ENCODE measurements at places on chromosomes 4 and X.

DNA sequence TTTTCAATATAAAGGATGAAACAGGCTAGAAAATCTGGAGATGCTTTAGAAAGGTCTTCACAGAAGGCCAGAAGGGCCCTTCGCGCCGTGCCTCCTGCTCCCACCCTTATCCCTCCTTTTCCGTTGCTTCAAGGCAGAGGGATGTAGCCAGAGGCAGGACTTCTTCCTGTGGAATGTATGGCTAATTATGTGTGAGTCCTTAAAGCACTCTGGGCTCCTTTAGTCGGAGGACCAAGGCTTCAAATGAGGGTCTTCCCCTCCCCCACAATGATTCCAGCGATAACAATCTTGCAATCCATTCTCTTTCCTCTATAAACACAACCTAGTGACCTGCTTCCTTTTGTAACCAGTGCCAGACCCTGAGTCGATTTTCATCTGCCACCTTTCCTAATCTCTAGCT is 103.5 kb downstream of the GPC3 start:
- no peak for DNase-seq

DNA sequence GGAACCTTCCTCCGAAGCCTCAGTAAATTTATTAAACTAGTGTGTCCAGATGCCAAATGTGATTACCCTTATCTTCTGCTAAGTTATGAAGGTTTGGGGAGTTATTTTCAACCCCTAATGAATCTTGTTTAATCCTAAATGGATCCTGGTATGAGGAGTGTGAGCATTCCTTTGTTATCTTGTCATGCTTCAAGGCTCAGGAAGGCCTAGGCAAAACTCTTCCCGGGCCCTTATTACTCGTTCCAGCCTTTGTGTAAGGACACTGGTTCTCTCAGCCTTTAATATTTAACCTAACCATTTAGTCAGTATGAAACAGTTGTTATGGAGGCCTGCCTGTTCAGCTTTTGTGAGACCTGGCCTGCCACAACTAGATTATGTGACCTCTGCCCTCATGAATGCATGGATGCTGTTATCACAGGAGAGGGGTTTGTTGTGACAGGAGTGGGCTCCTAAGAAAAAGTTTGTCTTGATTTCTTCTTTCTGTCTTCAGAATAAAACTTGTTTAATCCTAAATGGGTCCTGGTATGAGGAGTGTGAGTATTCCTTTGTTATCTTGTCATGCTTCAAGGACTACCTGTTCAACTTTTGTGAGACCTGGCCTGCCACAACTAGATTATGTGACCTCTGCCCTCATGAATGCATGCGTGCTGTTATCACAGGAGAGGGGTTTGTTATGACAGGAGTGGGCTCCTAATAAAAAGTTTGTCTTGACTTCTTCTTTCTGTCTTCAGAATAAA is 181.7 kb downstream of the SLC39A8 start:
- DNase-seq: no peak

DNA sequence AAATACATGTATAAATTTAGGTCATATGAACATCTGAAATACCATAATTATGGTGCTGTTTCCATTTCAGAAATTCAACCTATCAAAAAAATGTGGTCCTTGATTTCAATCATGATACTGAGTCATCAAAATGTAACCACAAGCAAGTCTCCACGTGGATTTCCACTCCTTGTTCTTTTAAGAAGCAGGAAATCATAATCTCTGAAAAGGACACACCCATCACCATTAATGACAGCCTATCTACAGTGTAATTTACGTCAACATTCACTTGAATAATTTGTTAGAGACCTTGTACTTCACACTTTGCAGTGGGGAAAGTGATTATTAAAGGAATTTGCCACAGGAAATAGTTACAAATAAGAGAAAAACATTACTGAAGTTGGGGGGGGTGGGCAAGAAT is 17.7 kb upstream of the SLC7A11 start:
- DNase-seq: no peak

DNA sequence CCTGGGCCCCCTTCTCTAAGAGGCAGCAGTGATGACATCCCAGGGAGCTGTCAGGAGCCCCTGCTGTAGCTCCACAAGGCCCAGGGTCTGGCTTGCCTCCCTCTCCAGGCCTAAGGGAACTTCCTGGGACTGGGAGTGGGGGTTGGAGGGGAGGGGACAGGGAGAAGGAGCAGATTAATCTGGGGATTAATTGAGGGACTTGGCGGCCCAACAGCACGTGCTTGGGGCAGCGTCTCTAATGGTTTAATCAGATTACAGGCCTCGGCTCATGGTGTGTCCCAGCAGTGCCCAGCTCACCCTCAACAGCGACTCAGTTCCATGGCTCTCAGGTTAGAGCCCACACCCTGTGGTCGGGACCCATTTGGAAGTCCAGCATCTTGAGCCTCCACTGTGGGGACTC is 47.9 kb downstream of the EFNB1 start:
- DNase-seq: no peak

GRCh38 chr4:143411527-143412419 is 75.1 kb downstream of the GAB1 start:
- DNase-seq: no peak

GRCh38 chr4:101288365-101289145 is 58.8 kb downstream of the PPP3CA start:
- no peak for DNase-seq

DNA sequence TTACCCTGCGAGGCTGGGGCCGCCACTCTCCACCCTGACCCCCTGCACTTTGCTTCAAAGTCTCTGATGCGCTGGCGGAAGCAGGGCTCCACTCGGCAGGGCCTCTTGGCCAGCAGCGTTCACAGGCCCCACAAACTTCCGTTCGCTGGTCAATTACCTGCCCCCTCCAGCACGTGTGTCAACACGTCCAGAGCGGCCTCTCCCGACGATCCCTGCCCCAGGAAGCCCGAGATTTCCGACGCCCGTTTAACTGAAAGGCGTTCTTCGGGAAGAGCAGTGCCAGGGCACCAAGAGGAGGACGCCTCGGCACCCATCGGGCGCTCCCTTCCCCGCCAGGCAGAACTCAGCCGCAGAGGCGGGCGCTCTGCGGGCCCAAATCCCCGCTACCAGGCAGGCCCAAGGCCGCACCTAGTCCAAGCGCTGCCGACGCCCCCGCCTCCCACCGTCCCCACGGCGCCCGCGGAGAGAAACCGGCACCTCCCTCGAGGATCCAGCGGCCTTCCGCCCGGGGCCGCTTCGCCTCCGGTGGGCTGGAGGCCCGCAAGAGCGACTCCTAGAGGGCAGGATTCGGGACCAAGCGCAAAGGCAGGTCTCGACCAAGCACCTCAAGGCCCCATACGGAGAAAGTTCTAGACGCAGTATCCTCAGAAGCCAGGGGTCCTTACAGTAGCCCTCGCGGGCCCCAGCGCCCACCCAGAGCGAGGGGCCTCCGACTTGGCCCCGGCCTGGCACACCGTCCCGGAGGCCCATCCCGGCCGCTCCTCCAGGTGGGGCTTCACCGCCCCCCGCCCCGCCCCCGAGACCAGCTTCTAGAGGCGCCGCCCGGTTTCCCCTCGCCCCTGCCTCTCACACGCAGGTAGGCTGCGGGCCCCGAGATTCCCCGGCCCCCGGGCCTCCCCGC is 586 bp downstream of the BCAP31 start:
- no peak for DNase-seq

DNA sequence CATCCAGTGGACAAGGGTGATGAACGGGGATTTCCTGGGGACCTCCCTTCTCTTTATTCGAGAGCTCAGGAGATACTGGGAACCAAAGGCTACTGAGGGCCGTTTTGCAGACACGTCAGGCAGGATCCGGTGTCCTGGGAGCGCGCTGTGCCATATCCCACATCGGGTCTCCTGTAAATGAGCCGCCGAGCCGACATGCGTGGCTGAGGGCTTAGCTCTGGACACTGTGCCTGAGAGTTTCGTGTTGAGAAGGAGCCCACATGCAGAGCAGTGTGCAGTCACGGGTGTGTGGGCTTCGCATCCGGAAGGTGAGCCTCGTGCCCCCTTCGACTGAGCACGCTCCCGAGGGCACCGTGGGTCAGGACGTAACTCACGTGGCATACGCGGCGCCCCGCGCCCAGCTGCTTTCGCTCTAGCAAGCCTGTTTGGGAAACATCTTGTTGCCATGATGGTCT is 28.5 kb upstream of the HGFAC start:
- DNase-seq: no peak

DNA sequence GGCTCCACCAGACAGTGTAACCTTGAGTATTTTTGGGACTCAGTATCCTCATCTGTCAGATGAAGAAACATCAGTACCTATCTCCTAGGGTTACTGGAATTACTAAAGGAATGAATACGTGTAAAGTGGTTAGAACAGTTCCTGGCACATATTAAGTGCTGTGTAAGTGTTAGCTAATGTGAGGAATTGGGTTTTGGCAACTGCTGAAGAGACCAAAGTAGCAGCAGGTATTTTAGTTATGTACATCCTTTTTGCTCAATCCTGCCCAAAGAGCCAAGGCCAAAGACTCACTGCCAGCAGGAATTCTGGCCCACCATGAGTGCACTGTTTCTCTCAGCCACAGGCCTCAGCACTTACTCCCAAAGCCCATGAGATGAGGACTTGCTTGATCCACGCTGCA is 16.7 kb upstream of the MCF2 start:
- DNase-seq: no peak

DNA sequence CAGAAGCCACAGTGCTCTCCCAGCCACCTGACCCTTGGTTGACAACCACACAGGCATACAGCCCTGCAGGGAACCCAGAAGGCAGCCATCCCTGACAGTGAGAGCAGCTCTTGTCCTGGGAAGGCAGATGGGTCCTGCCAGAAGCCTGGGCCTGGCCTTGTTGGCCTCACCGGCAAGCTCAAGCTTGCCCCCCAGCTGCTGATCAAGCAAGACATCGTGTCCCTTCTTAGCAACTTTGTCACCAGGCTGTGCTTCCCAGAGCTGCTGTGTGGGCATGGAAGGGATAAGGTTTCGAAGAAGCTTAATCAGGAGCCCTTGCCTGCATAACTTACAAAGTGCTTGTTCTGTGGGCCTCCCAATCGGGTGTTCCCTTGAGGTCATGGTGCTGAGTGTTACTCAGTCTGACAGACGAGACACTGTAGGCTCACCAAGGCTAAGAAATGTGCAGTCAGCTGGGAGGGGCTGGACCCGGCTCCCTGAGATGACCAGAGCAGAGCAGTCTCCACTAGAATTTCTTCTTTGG is 6.8 kb upstream of the ABLIM2 start:
- DNase-seq: no peak

DNA sequence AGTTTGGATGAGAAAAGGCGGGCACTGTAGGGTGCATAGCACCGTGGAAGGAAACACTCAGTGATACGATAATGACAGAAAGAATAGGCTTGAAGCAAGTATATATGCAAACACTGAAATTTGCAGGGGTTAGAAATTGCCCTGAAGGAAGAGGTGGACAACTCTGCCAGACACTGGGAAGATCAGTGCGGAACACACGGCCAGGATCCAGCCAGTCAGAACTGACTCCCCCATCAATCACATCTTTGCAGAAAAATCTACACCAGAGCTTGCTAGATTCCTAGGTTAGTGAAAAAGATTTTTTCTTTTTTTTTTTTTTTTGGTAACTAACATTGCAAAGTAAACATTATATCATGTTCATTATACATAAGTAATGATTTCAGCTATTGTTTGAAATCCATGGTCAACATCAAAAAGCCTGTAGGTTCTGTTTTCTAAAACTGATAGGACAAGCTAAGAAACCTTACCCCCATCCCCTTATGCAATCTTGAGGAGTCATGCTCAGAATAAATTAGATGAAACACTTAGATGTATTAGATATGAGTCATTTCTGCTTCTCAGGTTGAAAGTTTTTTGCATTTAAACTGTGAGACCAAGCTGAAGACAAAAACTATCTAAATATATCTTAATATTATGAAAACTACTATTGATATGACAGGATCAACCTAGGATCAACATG is 38.9 kb downstream of the TRIML1 start:
- no peak for DNase-seq

DNA sequence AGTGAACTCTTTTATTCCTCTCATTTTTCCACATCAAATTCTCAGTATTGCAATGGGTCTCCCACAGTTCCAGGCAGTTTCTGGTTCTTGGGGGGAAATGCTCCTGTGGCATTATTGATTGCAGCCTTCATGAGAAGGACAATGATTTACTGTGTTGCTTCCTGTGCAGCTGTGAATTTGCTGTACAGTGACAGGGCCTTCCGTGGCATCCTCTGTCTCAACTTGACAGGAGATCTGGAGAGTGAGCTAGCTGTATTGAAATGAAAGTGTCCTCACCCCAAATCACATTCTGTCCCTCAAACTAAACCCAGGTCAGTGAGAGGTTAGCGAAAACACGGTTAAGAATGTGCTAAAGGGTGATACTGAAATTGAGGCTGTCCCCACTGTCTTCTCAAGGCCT is 77.1 kb upstream of the ATOH1 start:
- no peak for DNase-seq

DNA sequence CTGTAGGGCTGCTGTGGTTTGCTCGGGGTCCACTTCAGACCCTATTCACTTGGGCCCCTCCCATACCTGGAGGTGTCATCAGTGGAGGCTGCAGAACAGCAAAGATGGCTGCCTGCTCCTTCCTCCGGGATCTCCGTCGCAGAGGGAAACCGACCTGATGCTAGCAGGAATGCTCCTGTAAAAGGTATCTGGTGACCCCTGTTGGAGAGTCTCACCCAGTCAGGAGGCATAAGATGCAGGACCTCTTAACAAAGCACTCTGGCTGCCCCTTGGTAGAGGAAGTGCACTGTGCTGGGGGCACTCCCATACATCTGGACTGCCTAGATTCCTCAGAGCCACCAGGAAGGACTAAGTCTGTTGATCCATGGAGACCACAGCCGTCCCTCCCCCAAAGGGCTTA is 296.9 kb downstream of the GRID2 start:
- no peak for DNase-seq

DNA sequence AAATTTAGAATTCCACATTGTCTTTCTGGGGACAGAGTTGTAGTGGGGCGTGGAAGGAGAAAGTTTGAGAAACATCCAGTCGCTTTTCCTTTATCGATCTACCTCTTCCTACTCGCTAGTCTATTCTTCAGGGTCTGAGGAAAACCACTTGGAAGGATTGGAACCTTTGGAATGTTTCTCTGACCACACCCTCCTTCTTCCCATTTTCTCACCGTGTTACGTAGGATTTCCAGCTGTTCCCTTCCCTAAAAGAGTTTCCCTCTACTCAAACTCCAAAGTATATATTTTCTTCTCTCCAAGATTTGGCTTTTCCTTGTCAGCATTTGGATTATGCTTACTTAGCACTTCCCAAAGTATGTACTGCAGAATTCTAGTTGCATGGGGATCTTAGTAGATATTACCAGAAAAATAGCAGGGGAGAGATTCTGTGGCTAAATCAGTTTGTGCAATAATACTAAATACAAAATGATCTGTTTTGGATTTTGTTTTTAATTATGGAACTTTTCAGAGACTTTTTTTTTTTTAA is 4.9 kb downstream of the ENPEP start:
- DNase-seq: no peak

Measured in non-pigmented ciliary epithelial cell (primary cell).